Left renal pelvis (tissue), 4 donors: ENCODE measurements at places on chromosomes 7 and 10. TPM values are rescaled to one million over a fixed set of nuclear protein-coding genes. Genes with fewer than 3 reads are reported as not detected.

DNA sequence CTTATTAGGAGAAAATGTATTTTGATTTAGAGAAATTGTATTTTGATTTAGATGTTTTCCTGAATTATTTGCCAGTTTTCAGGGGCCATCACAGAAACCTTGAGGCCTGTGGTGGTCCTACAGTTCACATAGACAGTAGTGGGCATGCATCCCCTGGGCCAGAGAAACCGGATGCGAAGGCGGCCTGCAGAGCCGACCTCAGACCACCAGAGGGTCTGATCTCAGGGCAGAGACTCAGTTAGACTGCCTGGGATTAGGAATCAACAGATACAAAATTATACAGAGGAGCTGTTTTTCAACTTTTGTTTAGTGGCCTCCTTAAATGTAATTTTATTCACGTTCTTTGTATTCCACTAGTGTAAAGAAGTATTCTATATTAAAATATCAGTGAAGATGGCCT lies 158.4 kb downstream of the PAXIP1 start:
- no peak for DNase-seq

- no peak for DNase-seq
These were observed 15.4 kb downstream of the ZMIZ2 start for GRCh38 chr7:44764081-44764480.

CREB3L2 gene
- 51.8 TPM for polyA plus RNA-seq

DNA sequence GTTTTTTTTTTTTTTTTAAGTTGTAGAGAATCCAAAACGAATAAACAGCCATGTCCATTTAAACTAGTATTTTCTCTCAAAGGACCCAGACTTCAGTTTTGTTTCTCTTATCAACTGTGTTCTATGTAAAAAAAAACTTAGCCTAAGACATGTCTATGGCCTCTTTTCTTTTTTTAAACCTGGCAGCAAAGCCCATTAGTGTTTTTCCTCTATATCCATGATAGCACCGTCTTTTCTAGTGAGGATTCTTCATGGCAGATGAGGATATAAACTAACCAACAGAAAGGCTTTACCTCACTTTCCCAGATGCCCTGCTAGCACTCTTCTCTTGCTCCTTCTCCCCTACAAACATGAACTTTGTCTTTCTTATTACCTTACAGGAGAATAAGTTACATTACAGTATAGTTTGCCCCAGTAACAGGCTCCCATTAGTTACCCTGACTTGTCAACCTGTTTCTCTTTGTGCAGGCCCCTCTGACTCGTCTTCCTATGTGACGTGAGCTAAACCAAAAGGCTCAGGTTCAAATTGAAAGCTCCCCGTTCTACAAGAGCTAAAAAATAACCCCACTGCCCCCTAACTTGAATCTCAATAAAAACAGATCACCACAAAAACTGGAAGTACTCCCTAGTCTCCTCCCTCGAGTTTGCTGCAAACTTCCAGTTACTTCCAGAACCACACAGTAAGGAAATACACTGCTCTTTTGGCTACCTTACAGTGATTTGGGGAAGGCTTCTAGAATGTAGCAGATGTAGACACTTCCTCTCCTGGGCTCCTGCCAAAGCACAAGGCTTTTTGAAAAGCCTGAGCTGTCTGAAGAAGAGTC lies 20.1 kb downstream of the P4HA1 start:
- no peak for DNase-seq

DNA sequence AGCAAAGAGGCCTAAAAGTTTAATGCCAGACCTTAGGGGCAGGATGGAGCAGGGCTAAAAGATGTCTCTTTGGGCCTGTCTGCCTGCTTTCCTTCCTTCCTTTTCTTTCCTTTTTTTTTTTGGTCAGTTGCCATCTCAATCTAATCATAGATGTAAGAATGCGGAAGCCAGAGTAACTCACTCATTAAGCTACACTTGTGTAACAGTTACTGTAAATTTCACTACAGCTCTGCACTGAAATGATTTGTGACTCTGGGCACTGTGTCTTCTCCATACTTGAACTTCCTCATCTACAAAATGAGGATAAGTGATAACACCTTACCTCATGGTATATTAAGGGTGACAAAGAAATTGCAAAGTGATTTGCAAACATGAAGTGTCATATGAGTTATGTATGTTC lies 75.5 kb upstream of the AGK start:
- DNase-seq: no peak

AKR1C3 gene
- polyA plus RNA-seq: 46.3 TPM

DNA sequence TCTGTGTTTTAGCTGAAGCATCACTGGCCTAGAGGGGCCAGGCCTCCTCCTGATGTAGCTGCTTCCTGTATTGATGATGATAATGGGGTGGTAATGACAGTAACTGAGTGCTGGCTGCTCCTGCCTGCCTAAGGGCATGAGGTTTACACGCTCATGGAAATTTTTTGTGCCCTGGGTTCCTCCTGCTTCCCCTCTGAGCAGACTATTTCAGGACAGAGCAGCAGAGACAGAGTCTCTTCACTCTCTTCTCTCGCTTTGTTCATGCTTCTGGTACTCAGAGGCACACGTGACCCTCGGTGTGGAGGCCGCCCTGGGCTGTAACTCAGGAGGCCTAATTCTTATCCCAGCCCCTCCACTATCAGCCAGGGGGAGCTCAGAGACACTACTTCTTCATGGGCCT lies 27.9 kb downstream of the LRRC20 start:
- DNase-seq: no peak

- DNase-seq: no peak
These were observed 169.3 kb upstream of the BET1 start for GRCh38 chr7:94173436-94173835.

C10orf62 gene
- polyA plus RNA-seq: 0.45 TPM

- no peak for DNase-seq
These were observed 46.1 kb downstream of the UBE2H start for GRCh38 chr7:129906700-129907099.

TEX47 gene
- polyA plus RNA-seq: not detected

MRC1 gene
- polyA plus RNA-seq: 12.4 TPM

DNA sequence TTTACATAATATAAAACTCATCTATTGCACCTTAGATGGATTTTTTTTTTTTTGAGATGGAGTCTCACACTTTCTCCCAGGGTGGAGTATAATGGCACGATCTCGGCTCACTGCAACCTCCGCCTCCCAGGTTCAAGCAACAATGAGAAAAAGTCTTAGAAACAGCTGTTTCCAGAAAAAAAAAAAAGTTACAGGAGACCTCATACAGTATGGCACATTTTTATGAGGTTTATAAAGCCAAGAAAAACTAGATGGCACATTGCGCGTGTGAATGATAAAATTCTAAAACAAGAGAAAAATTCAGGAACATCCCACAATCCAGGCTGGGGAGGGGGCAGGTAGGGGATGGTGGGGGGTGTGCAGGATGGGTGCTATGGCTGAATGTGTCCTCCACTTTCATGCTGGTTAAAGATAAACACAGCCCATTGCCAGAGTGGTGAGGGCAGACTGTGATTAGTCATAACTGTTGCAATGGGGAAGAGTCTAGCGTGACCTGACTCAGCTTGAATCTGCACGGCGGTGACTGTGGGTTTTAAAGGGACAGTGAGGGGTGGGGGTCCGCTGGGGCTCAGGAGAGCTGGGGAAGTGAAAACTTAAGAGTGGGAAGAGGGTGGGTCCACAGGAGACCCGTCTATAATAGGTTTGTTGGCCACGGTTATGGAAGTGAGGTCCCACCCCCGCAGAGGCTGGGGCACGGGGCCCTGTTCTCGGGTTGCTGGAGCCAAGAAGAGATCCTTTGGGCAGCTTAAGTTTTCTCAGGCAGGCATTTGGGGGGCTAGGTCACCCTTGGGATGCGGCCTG lies 11.9 kb upstream of the LRRC27 start:
- no peak for DNase-seq

DNA sequence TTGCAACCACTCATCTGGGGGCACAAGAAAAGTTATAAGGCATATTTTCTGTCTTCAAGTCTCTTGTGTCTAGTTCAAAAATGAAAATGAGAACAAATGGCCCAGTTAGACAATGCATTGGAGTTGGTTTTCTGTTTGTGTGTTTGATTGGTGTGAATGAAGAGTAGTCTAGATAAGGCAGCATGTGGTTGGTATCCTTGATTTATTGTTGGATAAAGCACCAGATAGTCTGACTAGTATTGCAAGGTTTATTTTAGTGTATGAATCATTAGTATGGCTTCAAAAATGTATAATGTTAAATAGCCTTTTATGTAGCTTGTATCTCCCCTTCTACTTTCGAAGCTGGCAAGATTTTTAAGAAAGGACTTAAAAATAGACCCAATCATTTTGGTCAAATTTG lies 237.3 kb downstream of the CDK14 start:
- no peak for DNase-seq

DNA sequence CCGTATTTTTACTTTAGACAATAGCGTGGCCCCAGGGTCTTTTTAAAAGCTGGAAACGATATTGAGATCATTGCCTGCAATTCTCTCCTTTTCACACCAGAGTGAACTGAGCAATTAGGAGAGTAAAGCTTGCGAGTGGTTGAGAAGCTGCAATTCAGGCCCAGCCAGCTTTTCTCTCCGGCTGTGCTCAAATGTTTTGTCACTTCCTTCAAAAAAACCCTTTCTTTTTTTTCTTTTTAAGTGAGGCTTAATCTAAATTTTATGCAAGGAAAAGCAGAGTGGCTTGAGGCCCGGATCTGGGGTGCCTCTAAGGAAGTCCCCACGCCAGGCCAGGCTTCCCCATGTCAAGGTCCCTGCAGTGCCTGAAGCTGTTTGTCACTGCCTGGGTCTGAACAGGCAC lies 433.9 kb downstream of the GLRX3 start:
- DNase-seq: no peak
